ENCODE measurements at places on chromosomes 3 and 15.

DNA sequence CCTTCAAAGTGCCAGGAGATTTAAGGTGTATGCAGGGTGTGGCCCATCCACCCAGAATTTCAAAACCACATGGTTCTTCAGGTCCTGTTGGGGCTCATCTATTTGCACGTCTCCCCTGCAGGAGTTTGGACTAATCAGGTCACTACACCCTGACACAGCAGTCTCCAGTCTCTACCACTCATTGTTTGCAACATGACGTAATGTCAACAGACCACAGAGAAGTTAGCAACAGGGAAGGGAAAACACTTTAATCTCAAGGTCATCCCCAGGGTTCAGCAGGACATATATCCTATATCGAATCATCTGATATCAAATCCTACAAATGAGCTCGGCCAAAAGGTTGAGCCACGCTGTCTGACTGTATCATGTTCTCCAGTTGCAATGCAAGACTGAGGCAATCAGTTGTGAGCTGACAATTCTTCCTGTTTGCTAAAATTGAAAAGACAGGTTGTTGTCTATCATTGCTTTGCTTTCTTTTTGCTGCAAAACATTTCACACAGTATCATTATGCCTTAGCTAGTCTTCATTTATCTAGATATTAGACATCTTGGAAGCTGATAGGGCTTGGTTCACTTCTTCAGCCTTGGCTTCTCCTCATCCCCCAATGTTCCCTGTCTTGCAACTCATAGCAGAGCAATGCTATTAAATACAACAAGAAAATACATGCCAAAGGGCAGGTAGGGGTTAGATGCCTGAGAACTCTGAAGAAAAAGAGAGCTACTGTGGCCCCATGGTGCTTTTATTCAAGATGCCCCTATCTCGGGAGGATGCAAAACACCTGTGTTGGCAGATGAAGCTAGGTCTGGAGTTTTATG lies 13.4 kb upstream of the LEKR1 start:
- no peak for DNase-seq

- no peak for DNase-seq
These were observed 38.1 kb downstream of the TRAK1 start for GRCh38 chr3:42129014-42129953.

DNA sequence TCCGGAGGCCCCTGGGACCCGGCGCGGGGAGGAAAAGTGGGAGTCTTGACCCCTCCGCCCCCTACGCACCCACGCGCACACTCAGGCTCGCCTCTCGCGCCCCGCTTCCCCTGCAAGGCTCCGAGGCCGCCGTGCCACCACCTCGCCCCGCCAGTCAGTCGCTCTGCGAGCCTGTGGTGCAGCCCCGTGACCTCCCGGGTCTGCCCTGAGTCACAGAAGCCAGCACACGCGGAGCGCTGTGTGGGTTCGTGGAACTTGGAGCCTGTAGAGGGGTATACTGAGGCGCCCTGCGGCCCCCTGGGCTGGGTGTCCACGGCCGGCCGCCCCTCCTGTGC lies 380 bp upstream of the ALS2CL start:
- no peak for DNase-seq

- DNase-seq, result no peak
These were observed 279.3 kb downstream of the VGLL3 start for GRCh38 chr3:86711634-86712033.

GRCh38 chr3:38549486-38549885 lies 53.3 kb downstream of the EXOG start:
- DNase-seq, result no peak

All from GM04503 (cell line).